ENCODE measurements at places on chromosomes 2 and 18.
A peak's percentile ranks its signal among the peaks of the same experiment; 100 is the strongest.

GRCh38 chr2:234269769-234270204 is 219.3 kb downstream of the SPP2 start:
- DNase-seq = no peak

DNA sequence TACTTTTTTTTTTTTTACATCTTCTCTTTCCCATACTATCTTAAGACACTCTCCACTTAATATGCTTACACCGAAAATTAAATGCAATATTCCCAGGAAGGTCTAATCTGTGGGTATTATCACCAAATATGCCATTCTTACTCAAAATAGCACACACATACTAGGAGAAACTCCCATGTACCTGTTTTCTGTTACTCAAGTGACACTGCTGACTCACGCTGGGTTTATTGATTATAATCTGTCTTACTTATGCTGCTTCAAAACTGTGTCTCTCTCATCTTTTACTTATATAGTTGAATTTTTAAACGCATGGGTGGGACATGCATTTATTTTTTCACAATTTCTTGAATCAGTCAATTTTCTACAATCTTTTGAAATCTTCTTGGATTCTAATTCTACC is 29.9 kb downstream of the MRPL19 start:
- DNase-seq = no peak

DNA sequence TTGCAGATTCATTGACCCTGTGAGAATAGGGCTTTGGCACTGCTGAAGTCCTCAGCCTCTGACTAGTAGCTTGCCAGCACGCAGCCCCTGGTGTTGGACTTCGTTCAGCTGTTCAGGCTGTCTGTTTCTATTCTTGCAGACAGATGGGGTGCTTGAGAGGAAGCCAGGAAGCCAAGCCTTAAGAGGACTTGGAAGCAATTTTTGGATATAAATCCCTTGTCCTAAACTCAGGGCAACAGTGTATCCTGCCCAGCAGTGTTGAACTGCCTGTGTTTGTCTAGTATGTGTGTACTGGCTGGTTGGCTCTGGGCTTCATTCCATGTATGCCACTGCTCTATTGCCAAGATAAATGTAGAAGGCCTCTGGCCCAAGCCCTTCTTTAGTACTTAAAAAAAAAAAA is 108.6 kb downstream of the COMMD1 start:
- no peak for DNase-seq

DNA sequence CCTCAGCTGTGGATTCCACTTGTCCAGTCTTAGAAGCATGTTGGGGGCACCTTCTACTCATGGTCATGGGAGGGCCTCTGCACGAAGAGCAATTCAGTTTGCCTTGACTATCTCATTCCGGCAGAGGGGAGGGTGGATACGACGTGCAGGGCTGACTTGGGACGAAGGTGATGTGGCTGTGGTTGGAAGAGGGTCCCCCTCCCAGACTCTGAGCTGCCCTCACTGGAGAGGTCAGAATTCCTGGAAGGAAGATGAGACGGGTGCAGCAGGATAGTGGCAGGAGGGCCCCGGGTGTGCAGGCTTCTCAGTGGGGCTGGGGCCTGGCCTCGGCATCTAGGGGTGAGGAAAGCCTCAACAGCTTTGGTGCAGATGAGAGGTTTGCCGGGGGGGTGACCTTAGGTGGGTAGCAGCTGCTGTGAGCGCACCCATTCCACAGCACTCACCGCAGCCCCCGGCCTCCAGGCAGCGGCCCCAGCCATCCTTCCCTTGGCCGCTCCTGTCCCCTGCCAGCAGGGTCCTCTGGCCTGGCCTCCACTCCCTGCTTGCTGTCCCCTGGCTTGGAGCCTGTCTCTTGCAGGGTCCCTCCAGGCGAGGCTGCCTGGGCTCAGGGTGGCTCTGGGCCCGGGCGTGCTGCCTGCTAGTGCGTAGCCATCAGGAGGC is 3.2 kb downstream of the RNPEPL1 start:
- DNase-seq = no peak

DNA sequence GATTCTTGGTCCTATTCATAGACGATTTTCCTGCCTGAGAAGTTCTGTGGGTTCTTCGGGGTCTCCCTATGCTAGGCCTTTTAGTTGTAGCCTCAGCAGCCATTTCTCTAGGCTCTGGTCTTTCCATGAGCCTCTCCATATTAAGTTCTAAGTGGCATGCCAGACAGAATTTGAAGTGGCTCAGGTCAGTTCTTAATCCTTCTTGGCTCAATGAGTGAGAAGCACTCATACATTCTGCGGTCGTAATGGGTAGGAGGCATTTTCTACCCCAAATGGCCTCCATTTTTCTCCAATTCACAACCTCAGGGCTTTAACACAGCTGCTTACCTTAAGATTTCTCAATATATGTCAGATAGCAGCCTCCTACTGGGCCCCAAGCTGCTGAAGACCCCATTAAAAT is 405.3 kb upstream of the GALNT5 start:
- DNase-seq = no peak

DNA sequence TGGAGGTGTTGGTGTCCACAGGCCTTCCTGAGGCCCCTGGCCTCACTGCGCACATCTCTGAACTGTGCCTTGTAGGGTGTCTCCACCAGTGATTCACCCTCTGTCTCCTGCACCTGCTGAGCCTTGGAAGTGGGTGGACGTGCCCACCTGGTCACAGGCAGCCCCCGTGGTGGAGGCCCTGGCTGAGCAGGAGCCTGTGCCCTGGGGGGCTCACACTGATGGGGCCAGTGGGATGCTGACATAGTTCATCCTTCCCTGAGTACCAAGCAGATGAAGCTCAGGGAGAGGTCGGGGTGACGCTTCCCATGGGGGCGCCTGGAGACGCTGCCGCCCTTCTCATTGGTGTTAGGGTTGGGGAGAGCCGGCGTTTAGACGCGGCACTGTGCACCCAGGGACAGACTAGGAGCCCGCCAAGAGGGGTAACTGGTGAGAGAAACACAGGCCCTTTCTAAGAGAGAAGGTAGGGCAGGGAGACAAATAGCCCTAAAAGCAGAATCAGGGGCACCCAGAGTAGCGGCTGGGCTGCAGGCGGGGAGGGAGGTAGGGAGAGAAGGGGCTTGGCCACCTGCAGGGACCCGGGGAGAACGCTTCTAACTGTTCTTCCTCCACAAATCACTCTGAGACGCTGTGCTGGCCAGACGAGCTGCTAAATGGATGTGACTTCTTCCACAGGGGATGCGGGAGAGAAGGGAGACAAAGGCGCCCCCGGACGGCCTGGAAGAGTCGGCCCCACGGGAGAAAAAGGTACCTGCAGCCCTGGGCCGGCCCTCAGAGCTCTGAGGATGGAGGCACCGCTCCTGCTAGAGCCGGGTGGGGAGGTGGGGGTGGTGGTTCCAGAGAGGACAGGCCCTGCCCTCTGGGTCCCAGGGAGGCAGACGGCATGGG is 18.0 kb downstream of the COLEC11 start:
- DNase-seq = no peak

- DNase-seq = no peak
These were observed 892.2 kb upstream of the ZEB2 start for GRCh38 chr2:145412155-145412554.

GRCh38 chr2:139790807-139791752 is 1010.9 kb upstream of the NXPH2 start:
- peak; percentile 56 for DNase-seq

- no peak for DNase-seq
These were observed 45.9 kb downstream of the PXDN start for GRCh38 chr2:1698188-1698945.

GRCh38 chr2:120859128-120859527 is 123.5 kb downstream of the GLI2 start:
- no peak for DNase-seq

DNA sequence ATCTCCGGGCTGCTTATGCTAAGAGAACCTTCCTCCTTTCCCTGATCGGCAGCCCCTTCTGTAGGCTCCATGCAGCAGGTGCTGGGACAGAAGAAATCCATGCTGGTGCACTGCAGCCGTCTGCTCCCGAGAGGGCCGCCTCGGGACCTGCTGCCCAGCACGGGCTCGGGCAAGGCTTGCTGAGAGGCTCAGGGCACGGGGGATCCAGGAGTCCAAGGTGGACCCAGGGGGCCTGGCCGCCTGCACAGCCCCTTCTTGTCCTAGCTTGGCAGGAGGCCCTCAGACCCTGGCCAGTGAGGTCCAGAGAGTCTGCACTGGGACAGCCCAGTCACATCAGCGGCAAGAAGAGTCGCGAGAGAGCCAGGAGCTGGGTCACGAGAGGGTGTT is 13.3 kb upstream of the DUSP2 start:
- DNase-seq = no peak

- DNase-seq = no peak
These were observed 4.9 kb downstream of the VIT start for GRCh38 chr2:36701391-36701795.

GRCh38 chr2:148023861-148024260 is 3.0 kb downstream of the MBD5 start:
- peak; percentile 56 for DNase-seq

DNA sequence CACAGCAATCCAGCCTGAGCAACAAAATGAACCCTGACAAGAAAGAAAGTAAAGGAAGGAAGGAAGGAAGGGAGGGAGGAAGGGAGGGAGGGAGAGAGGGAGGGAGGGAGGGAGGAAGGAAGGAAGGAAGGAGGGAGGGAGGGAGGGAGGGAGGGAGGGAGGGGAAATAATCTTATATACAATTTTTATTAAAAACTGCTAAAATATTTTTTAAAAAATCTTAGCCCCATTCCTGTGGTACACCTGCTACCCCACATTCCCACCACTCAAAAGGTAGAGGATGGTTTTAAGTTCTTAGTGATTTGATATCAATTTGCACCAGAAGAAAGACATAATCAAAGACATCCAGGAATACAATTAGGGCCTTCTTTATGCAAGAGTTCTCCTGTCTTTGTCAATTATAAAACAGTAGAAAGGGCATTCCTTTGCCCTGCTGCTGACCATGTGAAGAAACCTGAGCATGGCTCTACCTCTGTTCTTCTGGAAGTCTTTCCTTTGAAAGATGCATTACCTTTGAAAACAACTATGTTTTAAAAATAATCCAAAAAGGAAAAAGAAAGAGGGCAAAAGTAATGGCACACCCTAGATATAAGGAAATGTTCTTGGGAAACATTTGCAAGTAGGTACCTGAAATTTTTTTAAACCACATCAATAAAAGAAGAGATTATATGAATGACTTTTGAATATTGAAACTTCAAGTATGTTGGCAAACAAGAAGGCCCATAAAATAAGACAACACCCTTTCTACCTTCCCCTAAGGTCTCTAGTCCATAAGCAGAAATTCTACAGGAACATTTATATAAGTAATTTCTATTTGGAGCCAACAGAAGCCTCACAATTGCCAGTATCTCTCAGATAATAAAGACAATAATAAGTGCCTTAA is 33.7 kb upstream of the ACVR2A start:
- no peak for DNase-seq

DNA sequence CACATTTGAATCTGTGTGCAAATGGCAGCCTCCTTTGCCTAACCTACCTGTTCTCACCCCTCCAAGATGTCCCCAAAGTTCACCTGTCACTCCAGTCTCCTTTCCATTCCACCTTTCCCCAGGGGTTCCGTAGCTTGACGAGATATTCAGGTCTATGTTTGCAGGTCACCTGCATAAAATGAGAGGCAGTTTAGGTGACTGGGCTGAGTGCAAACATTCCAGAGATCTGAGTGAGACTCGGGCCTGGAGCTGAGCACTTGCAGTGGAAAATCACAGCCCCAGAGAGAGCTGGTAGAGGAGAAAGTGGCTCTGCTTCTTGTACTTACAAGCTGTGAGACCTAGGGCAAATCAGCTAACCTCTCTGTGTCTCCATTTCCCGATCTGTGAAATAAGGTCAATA is 20.1 kb downstream of the CAPN14 start:
- no peak for DNase-seq

- no peak for DNase-seq
These were observed 26.0 kb upstream of the CSRNP3 start for GRCh38 chr2:165443511-165443910.

- no peak for DNase-seq
These were observed 59.9 kb downstream of the MSH6 start for GRCh38 chr2:47842846-47843245.

GRCh38 chr2:43642363-43642762 is 5.3 kb downstream of the PLEKHH2 start:
- DNase-seq = no peak

GRCh38 chr2:113848758-113849415 is 41.0 kb upstream of the ACTR3 start:
- peak; percentile 28 for DNase-seq

GRCh38 chr2:39144416-39144815 is 23.6 kb upstream of the SOS1 start:
- no peak for DNase-seq

DNA sequence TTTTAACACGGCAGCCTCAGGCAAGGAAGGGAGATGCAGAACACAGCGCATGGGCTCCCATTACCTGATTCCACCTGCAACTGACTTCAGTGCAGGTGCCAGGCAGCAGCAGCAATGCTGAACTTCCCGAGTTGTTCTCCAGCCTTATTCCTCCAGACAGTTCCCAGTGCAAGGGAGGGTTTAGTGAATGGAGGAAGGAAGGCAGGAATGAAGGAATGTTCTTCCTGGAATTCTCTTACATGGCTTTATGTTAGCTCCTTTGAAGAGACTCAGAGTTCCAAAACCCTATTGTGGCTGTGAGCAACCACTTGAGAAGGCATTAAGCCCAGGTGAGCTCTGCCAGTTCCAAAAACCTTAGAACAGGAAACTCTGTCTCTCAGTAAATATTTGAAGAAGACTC is 45.5 kb downstream of the SERPINB7 start:
- no peak for DNase-seq

Measured in ACHN (cell line).